ENCODE measurements at places on chromosomes 7 and 10.

GRCh38 chr7:2807845-2808772 lies 36.0 kb downstream of the GNA12 start:
- DNase-seq = no peak

DNA sequence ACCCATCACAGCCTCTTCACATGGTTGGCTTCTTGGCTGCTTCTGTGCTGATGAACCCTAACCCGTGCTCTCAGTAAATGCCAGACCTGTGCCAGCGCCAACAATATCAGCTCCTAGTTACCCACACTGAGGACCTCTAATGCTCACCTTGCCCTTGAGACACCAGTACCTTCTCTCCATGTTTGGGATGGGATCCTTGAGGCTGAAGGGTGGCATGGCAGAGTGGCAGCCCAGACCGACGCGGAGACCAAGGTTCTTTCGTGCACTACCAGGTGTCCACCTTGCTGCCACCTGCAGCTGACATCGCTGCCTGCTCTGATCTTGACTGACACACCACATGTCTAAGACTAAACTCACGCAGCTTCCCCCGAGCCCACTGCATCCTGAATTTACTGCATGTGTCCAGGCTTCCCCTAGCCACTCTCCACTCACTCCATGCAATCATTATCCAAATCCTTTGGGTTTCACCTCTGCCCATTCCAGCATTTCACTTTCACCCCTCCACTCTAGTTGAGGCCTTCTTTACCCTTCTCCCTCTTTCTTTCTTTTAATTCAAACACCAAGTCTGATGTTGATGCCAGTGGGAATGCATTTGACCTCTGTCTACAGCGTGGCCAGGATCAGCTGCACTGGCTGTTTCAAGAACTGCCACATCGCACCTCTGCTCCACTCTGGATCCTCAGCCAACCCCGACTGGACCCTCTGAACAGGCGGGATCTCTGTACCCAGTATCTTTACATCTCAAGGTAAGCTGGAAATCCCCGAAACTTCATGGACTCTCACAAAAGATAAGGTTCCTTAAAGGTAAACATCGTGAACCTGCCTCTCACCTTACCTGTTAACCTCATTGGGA lies 294.9 kb downstream of the GLRX3 start:
- DNase-seq = no peak

- DNase-seq = no peak
Measured at GRCh38 chr10:111130471-111130870, 53.6 kb downstream of the ADRA2A start.

DNA sequence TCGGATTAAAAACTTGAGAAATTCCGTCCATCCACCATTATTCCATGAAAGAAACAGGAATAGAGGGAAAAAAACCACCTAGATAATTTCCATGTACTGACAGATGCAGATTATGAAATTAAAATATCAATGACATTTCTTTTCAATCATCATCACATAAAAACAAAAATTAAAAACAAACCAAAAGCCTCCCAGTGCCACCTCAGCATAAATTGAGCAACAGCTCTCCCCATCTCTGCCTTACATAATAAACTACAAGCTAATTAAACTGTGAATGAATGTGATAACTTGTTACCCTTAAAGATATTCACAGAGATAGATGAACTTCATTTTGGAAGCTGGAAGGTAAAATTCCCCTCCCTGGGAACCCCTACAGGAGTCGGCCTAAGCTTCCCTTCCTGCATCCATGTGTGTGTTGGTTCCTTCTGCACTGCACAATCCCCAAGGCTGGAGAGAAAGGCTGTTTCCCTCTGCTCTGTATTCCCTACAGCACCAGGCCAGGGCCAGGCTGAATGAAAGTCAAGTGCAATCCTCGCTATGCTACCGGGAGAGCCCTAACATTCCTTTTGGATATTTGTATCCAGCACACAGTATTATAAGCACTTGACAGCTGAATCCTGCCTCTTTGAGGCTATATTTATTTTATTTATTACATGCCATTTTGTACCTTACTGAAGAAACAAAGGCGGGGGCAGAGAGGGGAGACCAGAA lies 8.1 kb downstream of the CCDC6 start:
- DNase-seq = no peak

DNA sequence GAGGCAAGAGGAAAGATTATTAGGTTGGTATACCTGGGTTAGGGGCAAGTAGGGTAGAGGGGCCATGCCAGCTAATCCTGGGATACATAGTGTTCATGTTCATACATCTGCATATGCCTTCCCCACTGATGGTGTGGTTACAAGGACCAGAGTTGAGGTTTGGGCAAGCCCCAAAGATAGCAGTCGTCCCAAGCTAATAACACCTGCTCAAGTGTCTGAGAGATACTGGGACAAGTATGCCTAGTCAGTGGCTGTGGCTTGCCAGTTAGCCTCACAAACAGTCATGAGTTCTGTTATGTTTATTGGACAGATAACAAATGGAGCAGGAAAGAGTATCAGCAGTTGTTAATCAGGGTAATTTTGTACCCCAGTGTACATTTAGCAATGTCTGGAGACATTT lies 139.6 kb downstream of the ADAM22 start:
- DNase-seq = no peak

DNA sequence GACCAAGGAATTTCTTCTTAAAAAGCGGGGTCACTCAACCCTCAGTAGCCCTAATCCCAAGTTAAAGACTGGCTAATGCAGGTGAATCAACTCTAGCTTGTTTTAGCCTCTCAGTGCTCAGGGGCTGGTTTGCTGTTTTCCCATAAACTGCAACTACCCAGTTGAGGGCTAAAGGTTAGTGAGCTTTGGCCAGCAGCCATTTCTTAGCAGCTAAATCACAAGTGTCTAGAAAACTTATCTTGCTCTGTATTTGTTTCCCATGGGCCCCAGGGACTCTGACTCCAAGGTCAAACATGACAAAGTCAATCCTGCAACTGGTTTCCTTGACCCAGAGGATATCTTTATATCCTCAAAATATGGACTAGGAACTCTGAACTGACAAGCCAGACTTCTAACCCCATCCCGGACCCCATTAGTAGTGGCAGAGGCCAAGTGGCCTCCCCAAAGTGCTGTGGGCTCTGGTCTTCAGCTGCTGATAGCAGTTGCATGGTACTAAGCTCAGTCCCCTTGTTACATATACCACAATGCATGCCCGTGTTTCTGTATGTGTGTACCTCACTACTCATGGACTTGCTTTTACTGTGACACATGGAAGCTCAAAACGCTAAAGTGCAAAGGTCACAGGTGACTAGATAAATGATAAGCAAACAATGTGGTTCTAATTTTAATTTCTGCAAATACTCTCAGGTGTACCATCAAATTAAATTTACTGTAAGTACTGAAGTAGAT lies 793.0 kb upstream of the IGFBP3 start:
- no peak for DNase-seq

DNA sequence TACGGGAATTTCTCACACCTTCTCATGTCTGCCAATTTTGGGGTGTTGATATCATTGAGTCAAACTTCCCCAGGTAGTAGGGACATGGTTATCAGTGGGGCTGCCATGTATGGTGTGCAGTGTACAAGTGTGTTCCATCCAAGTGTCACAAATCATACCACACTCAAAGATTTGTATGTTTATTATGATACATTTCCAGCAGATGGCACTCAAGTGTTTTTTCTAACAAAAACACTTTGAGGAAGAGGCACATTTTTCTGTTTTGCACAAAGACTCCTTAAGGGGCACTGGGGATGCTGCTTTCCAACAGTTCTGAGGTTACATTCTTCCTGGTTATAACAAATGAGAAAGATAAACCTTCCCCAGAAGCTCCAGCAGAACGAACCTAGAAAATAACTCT lies 414.5 kb downstream of the REEP3 start:
- peak; percentile 22 for DNase-seq

- no peak for DNase-seq
Measured at GRCh38 chr7:156064971-156065386, 252.7 kb upstream of the SHH start.

DNA sequence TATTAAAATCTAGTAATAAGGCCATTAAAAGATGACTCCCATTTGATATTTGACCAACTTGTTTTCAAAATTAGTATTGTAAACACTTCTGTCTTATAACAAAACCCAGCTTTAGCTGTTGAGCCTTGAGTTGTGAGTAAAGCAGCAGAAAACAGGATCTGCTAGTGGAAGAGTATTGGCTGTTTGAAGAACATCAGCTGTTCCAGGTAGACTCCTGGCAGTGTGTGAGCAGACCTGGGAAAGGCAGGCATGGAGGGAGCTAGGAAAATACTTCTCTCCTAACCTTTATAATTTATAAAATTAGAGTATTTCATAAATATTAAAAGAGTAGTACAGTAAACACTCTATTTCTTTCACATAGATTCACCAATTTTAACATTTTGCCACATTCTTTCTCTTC lies 29.0 kb downstream of the KAT6B start:
- DNase-seq = no peak

- no peak for DNase-seq
Measured at GRCh38 chr10:69949770-69950169, 102.9 kb upstream of the MACROH2A2 start.
